A673 (cell line): ENCODE measurements at places on chromosomes 4 and X. TPM values are rescaled to one million over a fixed set of nuclear protein-coding genes. Genes with fewer than 3 reads are reported as not detected.

GRCh38 chrX:155923200-155923599, 42.1 kb downstream of the VAMP7 start:
- no peak for DNase-seq
- H3K27me3 ChIP-seq: no peaks in the 10 kb centered on the region
- no peaks in the 10 kb centered on the region for H3K36me3 ChIP-seq

GRCh38 chrX:920234-920799, 289.7 kb downstream of the SHOX start:
- no peaks in the 10 kb centered on the region for H3K27me3 ChIP-seq
- H3K4me1 ChIP-seq: no peaks in the 10 kb centered on the region
- H3K36me3 ChIP-seq: no peaks in the 10 kb centered on the region
- DNase-seq: no peak
- no peak overlapping the region for H3K4me3 ChIP-seq
- no peak overlapping the region for H3K27ac ChIP-seq

DNA sequence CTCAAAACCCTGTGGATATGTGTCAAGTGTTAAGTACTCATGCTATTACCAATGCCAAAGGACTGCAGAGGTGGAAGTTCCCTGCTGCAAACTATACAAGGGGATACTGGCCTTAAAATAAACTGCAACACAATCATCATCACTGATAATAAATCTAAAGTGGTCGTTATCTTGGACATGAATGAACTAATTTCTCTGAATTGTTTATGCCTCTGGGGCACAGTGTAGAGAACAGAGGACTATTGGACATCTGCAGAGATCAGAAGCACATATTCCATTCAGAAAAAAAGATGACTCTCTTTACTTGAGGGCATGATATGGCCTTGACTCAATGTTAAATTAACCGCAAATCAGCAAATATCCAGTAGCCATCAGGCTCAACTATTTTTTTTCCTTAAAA, 542.6 kb upstream of the IGFBP7 start:
- H3K27ac ChIP-seq: no peak overlapping the region
- no peaks in the 10 kb centered on the region for H3K27me3 ChIP-seq
- no peaks in the 10 kb centered on the region for H3K36me3 ChIP-seq
- no peak overlapping the region for H3K4me3 ChIP-seq
- DNase-seq: no peak

DNA sequence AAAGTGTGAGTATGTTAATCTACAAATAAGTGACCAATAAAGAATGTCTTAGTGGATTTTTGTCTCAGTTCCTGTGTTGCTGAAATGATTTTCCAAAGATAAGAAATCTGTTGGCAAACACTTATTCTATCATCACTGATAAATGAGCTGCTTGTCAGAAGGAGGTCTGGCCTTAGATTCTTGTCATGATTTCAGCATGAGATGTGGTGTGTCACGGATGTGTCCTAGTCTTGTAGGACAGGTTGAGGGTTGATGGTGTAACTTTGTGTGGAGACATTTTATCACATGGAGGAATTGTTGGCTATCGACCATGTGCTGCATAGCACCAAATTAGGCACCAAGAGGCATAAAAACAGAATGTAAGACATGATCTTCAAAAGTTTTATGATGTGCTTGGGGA, 31.8 kb upstream of the LIMCH1 start:
- no peaks in the 10 kb centered on the region for H3K27me3 ChIP-seq
- H3K4me3 ChIP-seq: no peak overlapping the region
- no peak for DNase-seq

DNA sequence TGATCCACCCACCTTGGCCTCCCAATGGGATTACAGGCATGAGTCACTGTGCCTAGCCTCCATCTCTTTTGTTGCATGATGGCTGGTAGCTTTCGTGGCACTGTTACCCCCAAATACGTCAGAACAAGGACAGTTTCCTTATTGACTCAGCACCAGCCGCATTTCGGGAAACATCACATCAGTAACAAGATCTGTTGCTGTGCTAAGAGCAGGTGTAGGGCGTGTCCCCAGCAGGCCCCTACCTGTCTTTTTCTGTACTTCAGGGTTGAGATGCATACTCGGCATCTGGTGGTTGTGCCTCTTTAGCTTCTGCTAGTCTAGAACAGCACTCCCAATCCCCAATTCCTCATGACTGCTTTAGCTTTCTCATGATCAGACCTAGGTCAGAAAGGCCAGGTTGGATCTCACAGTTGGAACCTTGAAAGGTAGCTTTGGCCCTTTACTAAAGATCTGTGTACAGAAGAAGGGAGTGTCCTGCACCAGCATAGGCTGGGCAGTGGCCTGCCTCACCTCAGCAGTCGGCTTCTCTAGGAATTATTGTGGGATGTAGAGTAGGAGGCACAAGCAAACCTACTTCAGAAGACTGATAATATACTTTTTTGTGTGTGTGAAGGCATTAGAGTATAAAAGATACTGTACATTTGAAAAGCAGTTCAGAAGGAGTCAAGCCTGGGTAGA, 36.8 kb downstream of the NSD2 start:
- no peak for DNase-seq
- H3K4me1 ChIP-seq: peaks cover 16% of the 10 kb centered on the region
- H3K4me3 ChIP-seq: no peak overlapping the region
- H3K27me3 ChIP-seq: no peaks in the 10 kb centered on the region
- H3K27ac ChIP-seq: no peak overlapping the region
- H3K36me3 ChIP-seq: peaks cover 47% of the 10 kb centered on the region

GRCh38 chr4:174198828-174199227, 84.6 kb downstream of the FBXO8 start:
- peaks cover 11% of the 10 kb centered on the region for H3K4me1 ChIP-seq
- no peak overlapping the region for H3K4me3 ChIP-seq
- H3K36me3 ChIP-seq: no peaks in the 10 kb centered on the region
- DNase-seq: no peak
- H3K27ac ChIP-seq: no peak overlapping the region
- no peaks in the 10 kb centered on the region for H3K27me3 ChIP-seq

DNA sequence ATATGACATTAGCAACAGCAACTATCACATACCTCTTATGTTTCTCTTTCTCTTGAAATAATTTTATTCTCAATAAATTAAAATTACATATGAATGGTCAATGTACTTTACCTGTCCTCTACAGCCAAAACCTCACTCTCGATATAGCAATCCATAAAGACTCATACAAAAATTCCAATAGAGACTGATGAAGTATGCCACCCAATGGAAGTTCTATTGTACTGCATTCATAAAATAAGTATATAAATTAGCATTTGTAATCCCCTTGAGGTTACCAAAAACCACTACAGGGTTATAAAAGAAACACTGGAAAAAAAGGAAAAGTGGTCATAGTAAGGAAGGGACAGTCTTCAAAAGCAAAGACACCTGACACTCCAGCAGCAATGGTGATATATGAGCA, 32.8 kb downstream of the CLDN2 start:
- peak; percentile 40 for DNase-seq
- no peaks in the 10 kb centered on the region for H3K36me3 ChIP-seq
- no peaks in the 10 kb centered on the region for H3K4me1 ChIP-seq
- no peaks in the 10 kb centered on the region for H3K27me3 ChIP-seq
- H3K4me3 ChIP-seq: no peak overlapping the region
- no peak overlapping the region for H3K27ac ChIP-seq

DNA sequence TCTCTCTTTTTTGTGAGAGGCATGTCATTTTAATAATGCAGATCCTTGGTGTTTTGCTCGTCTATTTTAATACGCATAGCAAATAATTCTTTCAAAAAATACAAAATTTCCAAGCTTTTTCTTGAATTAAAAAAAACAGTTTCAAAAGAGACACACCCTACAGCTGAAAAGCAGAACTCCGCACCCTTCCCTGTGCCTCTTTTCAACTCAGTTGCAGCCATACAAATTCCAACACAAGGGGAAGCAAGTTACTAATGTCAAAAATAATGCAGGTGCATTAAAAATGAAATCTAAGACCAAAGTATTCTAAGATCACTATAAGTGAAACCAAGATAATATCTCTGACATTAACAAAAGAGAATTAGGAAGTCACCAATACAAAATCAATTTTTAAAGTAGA, 66.6 kb downstream of the NR3C2 start:
- H3K27me3 ChIP-seq: no peaks in the 10 kb centered on the region
- peak overlapping the region; percentile 36 for H3K27ac ChIP-seq
- H3K36me3 ChIP-seq: no peaks in the 10 kb centered on the region
- DNase-seq: no peak
- H3K4me3 ChIP-seq: no peak overlapping the region
- peaks cover 7% of the 10 kb centered on the region for H3K4me1 ChIP-seq

MGARP gene
- total RNA-seq: 6.0 and 6.9 TPM in 2 replicates

CXorf49 gene
- not detected in 2 replicates for total RNA-seq

PHKA1 gene
- 10.5 and 13.6 TPM in 2 replicates for total RNA-seq

ASMT gene
- total RNA-seq: not detected in 2 replicates

EXOC1L gene
- total RNA-seq: not detected in 2 replicates

CDX4 gene
- not detected in 2 replicates for total RNA-seq
